Endothelial cell (in vitro differentiated cells): ENCODE measurements at places on chromosomes 4 and X. TPM values are rescaled to one million over a fixed set of nuclear protein-coding genes. Genes with fewer than 3 reads are reported as not detected.

- H3K27ac ChIP-seq = no peak overlapping the region
- no peaks in the 10 kb centered on the region for H3K36me3 ChIP-seq
- no peak overlapping the region for H3K4me3 ChIP-seq
- no peaks in the 10 kb centered on the region for H3K27me3 ChIP-seq
Observed at GRCh38 chr4:165343353-165344191, 16.1 kb downstream of the MSMO1 start.

DNA sequence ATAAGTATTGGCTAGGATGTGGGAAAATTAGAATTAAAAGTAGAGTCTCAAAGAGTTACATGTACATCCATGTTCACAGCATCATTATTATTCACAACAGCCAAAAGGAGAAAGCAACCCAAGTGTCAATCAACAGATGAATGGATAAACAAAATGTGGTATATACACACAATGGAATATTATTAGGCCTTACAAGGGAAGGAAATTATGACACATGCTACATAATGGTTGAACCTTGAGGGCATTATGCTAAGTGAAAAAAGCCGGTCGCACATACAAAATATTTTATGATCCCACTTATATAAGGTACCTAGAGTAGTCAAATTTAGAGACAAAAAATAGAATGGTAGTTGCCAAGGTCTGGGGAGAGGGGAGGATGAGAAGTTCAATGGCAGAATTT lies 80.1 kb downstream of the HUWE1 start:
- no peaks in the 10 kb centered on the region for H3K4me1 ChIP-seq
- no peak overlapping the region for H3K27ac ChIP-seq
- no peak for DNase-seq
- peaks cover 24% of the 10 kb centered on the region for H3K36me3 ChIP-seq

GRCh38 chr4:101306764-101307615 lies 40.3 kb downstream of the PPP3CA start:
- H3K4me1 ChIP-seq = peaks cover 18% of the 10 kb centered on the region
- H3K27ac ChIP-seq = peak overlapping the region; percentile 30
- no peaks in the 10 kb centered on the region for H3K36me3 ChIP-seq
- DNase-seq = no peak
- no peak overlapping the region for H3K4me3 ChIP-seq

DNA sequence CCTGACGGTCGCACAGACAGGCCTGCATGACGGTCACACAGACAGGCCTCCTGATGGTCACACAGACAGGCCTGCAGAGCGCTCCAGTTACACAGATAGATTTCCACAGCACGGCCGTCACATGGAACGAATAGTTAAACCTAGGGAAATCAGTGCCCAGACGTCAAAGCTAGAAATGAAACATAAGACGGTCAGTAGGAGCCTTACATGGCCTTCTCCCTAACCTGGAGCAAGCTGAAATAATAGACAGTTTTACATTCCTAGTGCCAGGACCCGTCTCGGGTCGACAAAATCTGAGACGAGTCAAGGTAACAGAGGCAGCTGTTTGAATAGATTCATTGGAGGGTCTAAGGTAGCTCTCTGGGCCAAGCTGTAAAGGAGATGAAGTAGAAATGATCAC lies 126.9 kb downstream of the MTNR1A start:
- no peaks in the 10 kb centered on the region for H3K36me3 ChIP-seq
- no peak for DNase-seq
- no peak overlapping the region for H3K4me3 ChIP-seq
- no peaks in the 10 kb centered on the region for H3K4me1 ChIP-seq
- peaks cover 5% of the 10 kb centered on the region for H3K27me3 ChIP-seq
- no peak overlapping the region for H3K27ac ChIP-seq

The DCAF4L1 gene
- 0.44 TPM for total RNA-seq

DNA sequence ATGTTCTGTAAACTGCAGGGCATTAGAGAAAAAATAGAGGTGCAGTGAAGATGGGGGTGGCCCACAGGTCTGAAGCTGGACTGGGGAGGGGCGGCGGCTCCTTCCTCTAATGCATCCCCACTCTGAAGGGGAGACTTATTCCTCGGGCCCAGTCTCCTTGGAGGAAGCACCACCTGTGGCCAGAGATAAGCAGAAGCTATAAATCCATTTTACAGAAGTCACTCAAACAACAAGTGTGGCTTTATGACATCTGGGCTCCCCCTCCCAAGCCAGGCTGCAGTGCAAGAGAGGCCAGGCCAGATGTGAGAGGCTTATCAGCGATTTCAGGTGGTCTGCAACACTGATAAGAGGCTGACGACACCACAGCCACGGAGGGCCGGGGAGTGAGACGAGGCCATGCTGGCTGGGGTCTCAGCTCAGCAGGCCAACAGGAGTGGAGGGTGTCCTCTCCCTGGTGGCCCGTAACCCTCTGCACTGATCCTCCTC lies 15.8 kb downstream of the CYTL1 start:
- no peaks in the 10 kb centered on the region for H3K4me1 ChIP-seq
- DNase-seq = no peak
- H3K4me3 ChIP-seq = no peak overlapping the region
- no peak overlapping the region for H3K27ac ChIP-seq
- H3K36me3 ChIP-seq = no peaks in the 10 kb centered on the region
- peaks cover 3% of the 10 kb centered on the region for H3K27me3 ChIP-seq

- H3K27ac ChIP-seq = no peak overlapping the region
- no peaks in the 10 kb centered on the region for H3K4me1 ChIP-seq
- no peak for DNase-seq
- no peak overlapping the region for H3K4me3 ChIP-seq
Observed at GRCh38 chr4:66569228-66569627, 898.9 kb upstream of the EPHA5 start.

The DCAF8L2 gene
- total RNA-seq = 0.62 TPM

GRCh38 chr4:99808260-99808857 lies 8.3 kb upstream of the DAPP1 start:
- H3K27ac ChIP-seq = no peak overlapping the region
- H3K4me1 ChIP-seq = no peaks in the 10 kb centered on the region
- peak; percentile 77 for DNase-seq

GRCh38 chr4:128524311-128524710 lies 236.7 kb upstream of the PGRMC2 start:
- H3K4me3 ChIP-seq = no peak overlapping the region
- H3K4me1 ChIP-seq = peaks cover 31% of the 10 kb centered on the region
- DNase-seq = no peak
- peaks cover 2% of the 10 kb centered on the region for H3K27me3 ChIP-seq
- no peaks in the 10 kb centered on the region for H3K36me3 ChIP-seq

The NRK gene
- total RNA-seq = 1.8 TPM

DNA sequence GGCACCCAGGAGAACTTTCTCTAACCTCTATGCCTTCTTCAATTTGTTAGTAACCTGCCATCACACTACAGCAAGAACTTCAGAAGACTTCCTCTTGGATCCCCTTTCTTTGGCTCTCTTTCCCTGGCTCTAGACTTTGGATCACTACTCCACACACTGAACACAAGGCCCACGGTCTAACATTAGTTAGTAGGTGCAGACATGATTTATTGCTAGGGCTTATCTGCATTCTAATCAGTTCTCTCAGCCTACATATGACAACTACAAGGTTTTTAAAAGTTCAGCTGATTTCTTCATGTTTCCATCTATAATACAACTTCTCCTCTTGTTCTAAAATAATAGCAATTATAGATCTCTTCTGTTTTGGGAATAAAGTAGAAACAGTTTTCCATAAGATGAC lies 209.1 kb upstream of the ANXA10 start:
- H3K36me3 ChIP-seq = no peaks in the 10 kb centered on the region
- H3K4me1 ChIP-seq = no peaks in the 10 kb centered on the region

DNA sequence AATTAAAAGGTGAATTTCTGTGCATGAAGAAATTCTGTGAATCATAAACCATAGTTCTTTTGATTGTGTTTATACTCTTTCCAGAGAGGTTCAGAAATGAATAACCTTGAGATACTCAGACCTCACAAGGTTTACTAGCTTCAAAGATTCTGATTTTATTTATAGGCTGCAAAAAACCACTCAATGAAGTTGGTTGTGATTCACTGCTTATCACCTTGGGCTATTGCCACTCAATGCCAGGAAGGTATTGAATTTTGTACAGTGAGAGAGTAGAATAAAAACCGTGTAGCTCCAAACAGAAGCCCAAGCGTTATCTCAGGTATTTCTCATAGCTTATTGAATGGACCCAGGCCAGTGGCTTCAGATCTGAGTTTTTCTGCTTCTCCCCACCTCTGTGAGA lies 118.7 kb downstream of the FHIP1A start:
- no peaks in the 10 kb centered on the region for H3K36me3 ChIP-seq
- H3K4me1 ChIP-seq = peaks cover 10% of the 10 kb centered on the region
- no peaks in the 10 kb centered on the region for H3K27me3 ChIP-seq
- DNase-seq = no peak
- H3K27ac ChIP-seq = no peak overlapping the region

The BANK1 gene
- total RNA-seq = 3.7 TPM

GRCh38 chrX:11908371-11908770 lies 150.3 kb downstream of the MSL3 start:
- H3K4me1 ChIP-seq = no peaks in the 10 kb centered on the region
- no peak overlapping the region for H3K4me3 ChIP-seq
- no peaks in the 10 kb centered on the region for H3K27me3 ChIP-seq
- H3K36me3 ChIP-seq = no peaks in the 10 kb centered on the region
- peak; percentile 9 for DNase-seq
- no peak overlapping the region for H3K27ac ChIP-seq

The MEPE gene
- total RNA-seq = not detected
